Activated CD8-positive, alpha-beta T cell treated with anti-CD3 and anti-CD28 coated beads, Interleukin-2, amount 10 ng/mL, durations not matched to agents 7 days and 5 days (primary cell): ENCODE measurements at places on chromosomes 7 and 10.

GRCh38 chr10:16646181-16647059 lies 124.7 kb upstream of the C1QL3 start:
- DNase-seq, result no peak

DNA sequence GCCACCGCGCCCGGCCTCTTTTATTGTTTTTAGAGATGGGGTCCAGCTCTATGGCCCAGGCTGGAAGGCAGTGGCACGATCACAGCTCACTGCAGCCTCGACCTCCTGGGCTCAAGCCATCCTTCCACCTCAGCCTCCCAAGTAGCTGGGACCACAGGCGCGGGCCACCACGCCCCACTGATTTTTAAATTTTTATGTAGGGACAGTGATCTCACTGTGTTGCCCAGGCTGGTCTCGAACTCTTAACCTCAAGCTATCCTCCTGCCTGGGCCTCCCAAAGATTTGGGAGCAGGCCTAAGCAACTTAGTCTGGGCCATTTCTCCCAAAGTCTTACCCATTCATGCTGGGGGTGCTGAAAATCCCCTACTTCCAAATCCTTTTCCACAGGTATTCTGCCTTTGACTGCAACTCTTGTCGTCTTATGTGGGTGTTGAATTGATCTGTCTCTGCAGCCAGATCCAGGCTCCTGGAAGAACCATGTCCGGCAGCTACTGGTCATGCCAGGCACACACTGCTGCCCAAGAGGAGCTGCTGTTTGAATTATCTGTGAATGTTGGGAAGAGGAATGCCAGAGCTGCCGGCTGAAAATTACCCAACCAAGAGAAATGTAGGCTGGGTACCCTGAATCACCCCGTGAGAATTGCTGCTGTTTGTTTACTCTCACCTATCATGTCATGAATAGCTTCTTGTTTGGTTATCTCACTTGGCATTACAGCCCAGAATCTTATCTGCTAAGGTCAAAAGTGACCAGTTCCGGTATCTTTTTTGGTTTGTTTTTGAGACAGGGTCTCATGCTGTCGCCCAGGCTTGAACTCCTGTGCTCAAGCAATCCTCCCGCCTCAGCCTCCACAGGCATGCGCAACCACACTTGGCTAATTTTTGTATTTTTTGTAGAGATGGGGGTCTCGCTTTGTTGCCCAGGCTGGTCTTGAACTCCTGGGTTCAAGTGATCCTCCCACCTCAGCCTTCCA lies 1.1 kb downstream of the ZDHHC4 start:
- no peak for DNase-seq

DNA sequence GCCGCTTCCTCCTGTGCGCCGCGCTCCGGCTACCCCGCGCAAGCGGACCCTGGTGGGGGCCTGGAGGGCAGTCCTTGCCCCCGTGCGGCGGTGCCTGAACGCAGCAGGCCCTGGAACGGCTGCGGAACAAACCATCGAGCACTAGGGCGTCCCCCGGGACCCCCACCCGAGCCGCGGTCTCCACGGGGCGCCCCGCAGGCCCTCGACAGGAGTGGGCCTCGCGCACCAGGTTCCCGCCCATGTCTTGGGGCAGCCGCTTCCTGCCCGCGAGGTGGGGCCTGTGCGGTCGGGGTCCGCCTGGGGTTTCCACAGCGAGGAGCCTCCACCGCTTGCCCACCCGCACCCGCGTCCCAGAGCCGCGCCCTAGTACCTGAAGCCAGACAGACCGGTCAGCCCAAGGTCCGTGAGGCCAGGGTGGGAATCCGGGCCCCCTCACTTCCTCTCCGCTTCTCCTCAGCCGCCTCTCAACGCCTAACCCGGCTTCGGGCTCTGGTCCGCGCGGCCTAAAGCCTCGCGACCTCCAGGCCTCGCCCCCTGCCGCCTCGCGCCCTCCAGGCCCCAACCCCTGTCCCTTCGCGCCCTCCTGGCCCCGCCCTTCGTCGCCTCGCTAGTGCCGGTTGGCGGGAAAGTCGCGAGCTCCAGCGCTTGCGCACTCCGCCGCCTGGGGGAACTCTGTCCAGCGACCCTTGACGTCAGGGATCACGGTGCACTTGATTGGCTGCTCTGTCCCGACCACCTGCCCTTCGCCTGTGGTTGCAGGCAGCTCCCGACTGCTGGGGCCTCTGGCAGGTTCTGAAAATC lies 7.0 kb upstream of the GBX1 start:
- DNase-seq, result peak; percentile 36

DNA sequence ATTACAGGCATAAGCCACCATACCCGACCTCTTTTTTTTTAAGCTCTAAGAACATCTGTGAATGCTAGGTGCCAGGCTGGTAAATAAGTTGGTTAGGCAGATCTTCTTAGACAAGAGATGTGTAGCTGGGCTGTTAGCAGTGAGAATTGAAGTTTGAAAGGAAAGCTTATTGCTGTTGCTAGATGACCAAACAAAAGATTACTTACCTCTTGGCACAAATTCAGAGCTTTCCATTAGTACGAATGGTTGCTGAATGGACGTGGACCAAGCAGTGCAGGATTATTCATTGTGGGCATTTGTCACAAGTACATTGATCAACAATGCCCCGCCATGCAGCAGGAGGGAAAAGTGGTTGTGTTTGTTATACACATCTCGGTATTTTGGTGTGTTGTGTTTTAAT lies 131.2 kb downstream of the GFRA1 start:
- no peak for DNase-seq

DNA sequence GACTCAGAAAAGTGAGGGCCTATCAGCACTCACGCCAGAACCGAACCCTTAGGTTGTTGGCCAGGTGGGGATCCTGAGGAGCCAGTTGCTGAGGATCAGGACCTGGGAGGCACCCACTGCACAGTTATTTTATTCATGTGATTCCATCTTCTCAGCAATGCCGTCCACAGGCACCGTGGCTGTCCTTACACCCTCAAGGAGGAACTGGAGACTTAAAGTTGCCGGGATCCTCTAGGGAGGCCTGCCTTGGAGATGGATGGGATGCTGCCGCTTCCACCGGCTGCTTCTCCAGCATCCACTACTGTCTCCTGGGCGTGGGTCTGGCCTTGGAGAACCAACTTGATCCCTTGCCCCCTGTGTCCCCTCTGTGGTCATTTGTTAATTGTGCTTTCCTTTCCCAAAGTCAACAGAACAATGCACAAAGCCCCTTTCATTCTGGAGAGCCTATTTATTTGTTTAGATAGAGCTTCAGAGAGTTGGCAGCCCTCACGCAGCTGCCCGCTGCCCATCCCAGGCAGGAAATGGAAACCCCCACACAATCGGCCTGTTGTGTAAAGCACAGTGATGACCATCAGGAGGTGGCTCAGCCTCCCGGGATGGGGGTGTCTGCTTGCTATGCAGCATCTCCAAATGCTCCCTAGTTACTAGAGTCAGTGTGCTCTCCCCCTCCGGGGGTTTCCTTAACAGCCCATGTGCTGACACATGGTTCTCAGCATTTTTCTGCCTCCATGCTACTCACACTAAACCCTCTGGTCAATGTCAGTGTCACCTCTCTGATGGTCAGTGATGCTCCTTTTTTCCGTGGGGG lies 52.9 kb upstream of the IGFBP3 start:
- no peak for DNase-seq

DNA sequence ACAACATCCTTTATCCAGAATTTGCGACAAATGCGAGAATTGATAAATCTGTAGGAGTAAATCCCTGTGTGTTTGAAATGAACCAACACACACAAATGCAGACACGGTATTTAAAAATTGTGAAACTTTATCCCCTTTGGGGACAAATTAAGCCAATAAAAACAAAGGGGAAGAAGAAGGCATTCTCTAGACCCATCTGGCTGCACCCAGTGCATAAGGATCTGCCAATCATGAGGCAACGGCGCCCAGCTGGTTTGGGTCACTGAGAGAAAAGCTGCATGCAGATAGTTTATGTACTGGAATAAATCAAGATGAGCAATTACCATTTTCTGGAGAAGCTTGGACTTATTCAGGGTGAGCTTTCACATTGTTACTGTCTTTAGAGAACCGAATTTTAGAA lies 45.7 kb downstream of the VAX1 start:
- DNase-seq, result no peak

GRCh38 chr7:131943646-131944045 lies 387.2 kb upstream of the PODXL start:
- DNase-seq, result no peak

GRCh38 chr10:88110822-88111221 lies 247.4 kb downstream of the PTEN start:
- DNase-seq, result no peak

DNA sequence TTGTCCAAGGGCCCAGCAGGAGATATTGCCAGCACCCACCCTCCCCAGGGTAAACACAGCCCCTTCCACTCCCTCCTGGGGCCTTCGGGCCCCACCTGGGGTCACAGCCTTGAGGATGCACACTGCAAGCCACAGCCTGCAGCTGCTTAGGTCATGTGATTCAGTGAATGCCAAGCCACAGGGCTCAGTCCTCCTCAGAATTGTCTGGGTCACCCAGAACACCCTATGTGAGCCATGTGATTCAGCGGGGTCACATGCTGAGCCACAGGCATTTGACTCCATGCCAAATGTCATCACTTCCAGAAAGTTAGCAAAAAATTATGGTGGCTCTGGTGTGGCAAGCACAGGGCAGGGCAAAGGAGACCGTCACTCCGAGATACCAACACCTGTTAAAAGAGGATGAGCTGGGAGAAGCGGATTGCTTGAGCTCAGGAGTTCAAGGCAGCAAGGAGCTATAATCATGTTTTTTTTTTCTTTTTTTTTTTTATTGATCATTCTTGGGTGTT lies 17.2 kb upstream of the PSAP start:
- no peak for DNase-seq

DNA sequence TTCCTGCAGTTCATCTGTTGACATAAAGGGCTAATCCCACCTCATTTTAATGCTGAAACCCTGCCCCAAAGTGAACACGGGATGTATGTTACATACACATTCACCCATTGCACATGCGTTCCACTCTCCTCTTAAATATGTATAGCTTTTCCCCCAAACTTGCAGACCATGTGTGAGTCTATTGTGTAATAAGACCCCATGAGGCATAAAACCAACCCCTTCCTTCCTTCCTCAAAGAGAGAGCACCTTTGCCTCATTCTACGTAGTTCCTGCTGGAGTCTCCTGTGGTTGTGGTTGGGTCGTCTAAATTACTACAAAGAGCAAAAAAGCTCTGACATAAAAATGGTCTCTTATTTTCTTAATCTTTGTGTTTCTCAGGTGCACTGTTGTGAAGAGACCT lies 345.7 kb upstream of the KLF6 start:
- peak; percentile 42 for DNase-seq

DNA sequence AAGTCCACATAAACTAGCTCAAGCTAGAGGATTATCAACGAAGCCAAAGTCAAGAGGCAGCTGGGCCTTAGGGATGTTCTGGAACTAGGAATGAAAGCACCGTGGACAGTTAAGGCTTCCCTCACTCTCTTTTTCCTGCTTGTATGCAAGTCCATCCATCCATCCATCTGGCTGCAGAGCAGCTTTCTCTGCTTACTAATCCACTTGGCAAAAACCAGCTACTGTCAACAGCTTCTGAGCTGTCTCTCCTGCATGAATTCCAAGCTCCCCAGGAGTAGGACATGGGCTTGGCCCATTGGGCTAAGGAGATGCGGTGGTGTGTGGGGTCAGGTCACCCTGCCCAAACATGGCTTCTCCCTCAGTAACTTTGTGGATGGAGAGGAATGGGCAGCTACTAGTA lies 66.2 kb downstream of the NAMPT start:
- no peak for DNase-seq

- no peak for DNase-seq
Measured at GRCh38 chr10:48589266-48589665, 15.6 kb downstream of the ARHGAP22 start.

DNA sequence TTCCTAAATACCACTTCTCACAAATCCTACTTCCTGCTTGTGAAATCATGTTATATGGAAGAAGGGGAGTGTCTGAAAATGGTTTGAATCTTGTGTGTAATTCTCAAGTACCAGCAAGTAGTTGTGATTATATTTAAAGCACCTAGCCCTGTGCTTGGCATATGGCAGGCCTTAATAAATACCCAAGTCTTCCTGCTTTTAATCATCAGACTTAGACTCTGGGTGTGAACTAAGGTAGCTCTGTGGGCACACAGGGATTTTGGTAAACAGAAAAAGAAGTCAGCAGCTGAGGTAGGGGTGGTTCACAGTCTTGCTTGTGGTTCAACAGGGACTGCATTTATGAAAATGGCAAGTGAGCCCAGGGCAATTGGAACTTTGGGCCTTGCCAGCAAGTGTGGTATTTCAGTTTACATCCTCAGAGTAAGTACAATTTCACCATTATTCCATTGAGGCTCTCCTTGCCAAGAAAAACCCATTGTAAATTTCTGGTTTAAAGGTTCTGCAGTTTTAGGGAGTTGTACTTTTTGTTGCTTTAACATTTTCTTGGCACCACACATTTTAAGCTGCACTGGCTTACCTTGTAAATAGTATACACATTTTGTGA lies 215.5 kb downstream of the AUTS2 start:
- no peak for DNase-seq

- DNase-seq, result peak; percentile 63
Measured at GRCh38 chr10:93062514-93063143, 2.0 kb downstream of the CYP26C1 start.

DNA sequence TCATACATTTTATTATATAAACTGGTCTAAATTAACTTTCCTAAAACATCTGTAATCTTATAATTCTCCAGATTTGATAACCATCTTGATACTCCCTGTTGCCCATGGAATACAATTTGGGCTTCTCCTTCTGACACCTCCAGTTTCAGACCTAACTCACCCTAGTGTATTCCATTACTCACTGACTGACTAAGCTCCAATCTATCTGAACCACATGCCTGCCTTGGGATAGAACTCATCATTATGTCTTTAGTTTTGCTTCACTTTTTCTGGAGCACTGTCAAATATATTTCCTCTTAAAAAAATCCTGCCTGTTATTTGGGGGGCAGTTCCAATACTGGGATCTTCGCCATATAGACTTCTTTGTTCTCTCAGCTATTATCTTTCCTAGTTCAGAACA lies 4.9 kb upstream of the FOXP2 start:
- no peak for DNase-seq

DNA sequence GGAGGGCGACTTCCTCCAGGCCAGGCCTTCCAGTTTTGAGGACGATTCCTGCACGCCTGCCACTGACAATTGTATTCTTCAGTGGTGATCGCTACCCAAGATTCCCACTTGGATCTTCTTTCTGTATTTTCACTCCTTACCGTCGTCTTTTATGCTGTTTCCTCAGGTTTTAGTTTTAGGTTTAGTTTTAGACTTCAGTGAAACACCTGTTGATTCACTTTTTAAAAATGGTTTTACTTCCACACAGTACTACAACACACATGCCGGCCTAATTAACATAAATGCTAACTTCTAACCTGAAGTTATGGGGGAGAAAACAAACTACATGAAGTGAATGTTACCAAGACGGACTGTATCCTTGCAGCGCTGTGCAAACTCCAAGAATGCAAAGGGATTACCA lies 530.6 kb upstream of the MGMT start:
- no peak for DNase-seq

DNA sequence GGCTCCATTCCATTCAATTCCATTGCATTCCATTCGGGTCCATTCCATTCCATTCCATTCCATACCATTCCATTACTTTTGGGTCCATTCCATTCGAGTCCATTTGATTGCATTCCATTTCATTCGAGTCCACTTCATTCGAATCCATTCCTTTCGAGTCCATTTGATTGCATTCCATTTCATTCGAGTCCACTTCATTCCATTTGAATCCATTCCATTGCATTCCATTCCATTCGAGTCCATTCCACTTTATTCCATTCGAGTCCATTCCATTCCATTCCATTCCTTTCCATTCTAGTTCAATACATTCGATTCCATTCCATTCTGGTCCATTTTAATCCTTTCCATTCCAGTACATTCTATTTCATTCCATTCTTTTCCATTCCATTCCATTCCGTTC lies 334.0 kb downstream of the ZNF33B start:
- no peak for DNase-seq
